ENCODE measurements at places on chromosomes 4 and X.

DNA sequence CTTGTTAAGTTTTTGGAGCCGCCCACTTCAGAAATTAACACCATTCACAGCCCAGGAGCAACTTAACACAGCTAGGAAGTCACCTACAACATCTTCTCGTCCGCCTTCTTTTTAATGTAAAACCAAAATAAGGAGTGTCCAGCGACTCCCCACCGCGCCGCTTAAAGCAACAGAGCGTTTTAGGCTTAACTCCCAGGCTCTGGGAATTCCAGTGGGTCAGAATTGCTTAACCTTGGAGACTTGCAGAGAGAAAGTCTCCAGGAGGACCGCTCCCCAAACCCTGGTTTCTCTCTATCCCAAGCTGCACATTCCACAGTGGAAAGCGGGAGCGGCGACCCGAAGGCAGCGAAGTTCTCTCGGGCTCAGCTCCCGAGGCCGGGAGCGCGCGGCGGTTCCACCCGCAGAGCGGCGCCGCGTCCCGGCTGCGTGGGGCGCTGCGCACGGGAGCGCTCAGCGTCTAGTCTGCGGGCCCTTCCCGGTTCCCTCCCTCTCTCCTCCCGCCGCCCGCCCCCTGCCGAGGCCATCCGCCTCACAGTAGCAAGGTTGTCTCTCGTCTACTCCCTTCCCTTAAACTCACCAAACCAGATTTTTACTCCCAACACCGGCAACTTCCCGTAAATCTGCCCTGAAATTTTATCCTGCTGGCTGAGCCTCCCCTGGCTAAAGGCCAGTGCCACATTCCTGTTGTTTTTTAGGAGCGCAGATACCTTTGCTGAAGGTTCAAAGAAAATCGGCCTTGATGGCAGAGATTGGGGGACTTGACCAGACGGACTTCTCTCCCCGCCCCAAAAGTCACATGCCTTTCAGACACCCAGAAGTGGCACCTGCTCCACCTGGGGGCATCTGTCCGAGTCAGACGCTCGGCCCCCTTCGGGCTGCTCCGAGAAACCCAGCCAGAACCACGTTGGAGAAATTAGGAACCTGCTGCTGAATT is at the start of gene RBM47:
Gene RBM47, minus strand, starts transcription at position 464 of the 934 bp plus-strand sequence. CDS start 190,971 bp downstream, outside the sequence.
- DNase-seq: peak; percentile 31

- no peak for DNase-seq
Observed at GRCh38 chrX:110222497-110223257, 95.2 kb downstream of the AMMECR1 start.

DNA sequence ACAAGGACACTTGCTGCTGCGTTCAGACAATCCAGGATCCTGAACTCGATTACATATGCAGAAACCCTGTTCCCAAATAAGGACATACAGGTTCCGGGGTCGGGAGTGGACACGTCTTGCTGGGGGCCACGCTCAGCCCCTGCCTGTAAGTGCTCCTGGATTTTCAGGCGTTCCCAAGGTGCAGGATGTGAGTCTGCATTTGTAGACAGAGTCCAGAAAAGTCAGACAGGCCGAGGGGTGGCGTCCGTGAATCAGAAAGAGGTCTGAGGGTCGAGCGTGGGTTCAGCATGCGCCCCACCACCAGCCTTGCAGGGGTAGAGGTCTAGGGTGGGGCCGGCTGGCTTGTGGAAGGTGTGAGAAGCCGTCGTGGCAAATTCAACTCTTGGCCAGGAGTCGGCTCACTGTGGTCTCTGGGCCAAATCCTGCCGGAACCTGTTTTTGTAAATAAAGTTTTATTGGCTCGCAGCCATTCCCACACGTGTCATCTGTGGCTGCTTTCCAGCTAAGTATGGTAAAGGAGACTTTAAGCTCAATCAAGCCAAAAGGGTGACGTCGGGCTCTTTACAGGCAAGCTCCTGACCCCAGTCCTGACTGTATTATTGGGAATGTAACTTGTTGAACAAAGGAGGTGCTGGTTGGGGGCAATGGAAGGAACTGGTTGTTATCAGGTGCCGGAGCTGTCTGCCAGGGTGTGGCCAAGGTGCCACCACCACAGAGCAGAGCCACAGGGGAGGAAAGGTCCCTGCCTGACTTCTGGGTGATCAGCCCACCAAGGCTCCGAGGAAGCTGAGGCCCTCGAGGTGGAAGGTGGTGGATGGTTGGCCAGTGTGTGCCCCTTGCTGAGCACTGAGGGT is 7.4 kb downstream of the DOK7 start:
- DNase-seq: no peak

- no peak for DNase-seq
Observed at GRCh38 chr4:152115118-152115517, 354.3 kb upstream of the GATB start.

DNA sequence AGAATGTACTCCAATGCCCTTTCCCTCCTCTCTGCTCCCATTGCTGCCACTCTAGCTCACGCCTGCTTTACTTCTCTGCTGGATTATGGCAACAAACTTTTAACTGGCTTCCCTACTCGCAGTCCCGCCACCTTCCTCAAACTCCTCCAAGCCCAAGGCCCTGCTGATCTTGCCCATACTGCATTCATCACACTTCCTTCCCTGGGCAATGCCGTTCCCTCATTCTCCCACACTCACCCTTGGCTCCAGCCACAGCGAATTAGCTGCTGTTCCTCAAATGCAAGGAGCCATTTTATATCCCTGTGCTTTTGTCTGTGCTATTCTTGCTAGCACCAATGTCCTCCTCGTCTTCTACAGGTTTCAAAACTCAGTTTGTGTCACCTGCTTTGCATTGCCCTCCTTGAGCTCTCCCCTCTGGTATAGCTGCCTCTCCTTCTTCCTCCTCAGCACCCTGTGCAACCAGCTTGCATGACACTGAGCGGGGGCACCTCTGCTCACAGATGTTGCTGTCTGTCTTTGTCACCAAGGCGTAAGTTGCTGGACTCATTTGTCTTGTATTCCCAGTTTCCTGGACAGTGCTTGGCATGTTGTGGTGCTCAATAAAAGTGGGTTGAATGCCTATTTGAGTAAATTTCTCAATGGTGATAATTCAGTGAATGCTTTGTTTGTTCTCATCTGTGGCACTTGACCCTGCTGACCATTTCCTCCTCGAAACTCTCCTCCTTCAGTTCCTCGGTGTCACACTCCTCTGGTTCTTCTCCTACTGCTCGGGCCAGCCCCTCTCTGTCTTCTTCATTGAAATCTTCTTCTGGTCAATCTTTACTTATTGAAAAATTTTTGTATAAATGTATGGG is 22.4 kb upstream of the MGST2 start:
- DNase-seq: no peak

GRCh38 chr4:89071311-89071710 is 14.3 kb upstream of the FAM13A start:
- DNase-seq: no peak

GRCh38 chrX:78712336-78712735 is 35.2 kb upstream of the LPAR4 start:
- DNase-seq: no peak

DNA sequence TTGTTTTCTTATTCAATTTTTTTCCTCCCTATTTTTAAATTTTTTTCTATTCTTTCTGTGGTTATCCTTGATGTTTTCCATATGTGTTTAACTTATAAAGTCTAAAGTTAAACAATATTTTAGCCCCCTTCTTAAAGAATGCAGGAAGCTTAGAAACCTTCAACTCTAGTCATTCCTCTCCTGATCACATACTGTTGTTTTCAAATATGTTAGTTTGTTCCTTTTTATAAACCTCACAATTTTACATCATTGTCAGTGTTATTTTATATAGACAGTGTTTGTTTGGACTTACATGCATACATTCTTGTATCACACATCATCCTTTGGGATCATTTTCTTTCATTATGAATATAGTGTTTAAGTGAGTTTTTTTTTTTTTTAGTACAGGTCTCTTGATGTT is 31.6 kb downstream of the KANTR start:
- no peak for DNase-seq

- DNase-seq: no peak
Observed at GRCh38 chr4:180532691-180533090, 1710.5 kb upstream of the TENM3 start.

DNA sequence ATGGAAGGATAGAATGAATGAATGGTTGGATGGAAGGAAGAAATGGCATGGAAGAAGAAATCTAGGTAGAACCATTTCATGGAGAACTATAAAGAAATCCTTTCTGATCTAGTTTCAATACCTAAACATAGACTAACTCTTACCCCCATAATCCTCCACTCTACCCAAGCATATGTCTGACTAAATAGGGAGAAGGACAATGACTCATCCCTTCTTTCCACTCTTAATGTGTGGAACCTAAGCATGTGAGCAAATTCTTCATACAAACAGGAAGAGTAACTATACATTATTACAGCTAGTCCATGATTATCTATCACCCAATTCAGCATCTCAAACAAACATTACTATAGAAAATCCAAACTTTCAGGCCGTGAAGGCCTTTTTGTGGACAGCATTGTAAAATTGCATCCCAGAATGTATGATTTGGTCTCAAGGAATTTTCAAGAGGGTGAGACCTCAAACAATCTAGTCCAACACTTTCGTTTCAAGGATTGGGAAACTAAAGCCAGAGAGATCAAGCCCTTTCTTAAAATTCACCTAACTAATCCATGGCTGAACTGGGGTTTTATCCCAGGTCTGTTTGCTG is 11.2 kb downstream of the C1QTNF7 start:
- DNase-seq: no peak

DNA sequence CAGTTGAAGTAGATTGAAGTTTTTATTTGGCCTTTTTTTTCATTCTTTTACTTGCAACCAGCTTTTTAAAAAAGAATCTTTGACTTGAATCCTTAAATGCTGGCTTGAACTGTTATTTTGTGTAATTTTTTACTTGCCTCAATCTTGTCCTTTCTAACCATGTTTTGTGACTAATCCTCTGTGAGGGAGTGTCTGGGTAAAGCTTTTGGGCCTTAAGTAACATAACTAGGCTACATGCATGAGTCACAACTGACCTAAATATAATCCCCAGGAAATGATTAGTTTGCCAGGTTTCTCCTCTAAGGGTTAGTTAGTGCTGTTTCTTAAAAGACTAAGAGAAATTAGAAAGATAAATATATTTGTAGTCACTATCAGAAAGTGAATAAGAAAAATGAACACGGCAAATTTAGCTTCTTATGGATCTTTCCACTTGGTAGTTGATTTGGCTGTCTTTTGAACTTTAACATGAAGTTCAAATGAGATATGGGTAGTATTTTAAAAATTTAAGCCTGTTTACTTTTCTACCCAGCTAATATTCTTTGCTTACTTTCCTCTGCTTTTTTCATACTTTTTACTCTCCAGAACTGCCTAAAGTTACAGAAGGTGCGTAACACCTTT is 13.0 kb downstream of the EXOC1 start:
- no peak for DNase-seq

GRCh38 chrX:80602036-80602860 is 182.0 kb downstream of the TENT5D start:
- no peak for DNase-seq

GRCh38 chrX:40947276-40947675 is 138.0 kb upstream of the USP9X start:
- DNase-seq: no peak

- no peak for DNase-seq
Observed at GRCh38 chrX:30880058-30880457, 9.0 kb downstream of the TAB3 start.

DNA sequence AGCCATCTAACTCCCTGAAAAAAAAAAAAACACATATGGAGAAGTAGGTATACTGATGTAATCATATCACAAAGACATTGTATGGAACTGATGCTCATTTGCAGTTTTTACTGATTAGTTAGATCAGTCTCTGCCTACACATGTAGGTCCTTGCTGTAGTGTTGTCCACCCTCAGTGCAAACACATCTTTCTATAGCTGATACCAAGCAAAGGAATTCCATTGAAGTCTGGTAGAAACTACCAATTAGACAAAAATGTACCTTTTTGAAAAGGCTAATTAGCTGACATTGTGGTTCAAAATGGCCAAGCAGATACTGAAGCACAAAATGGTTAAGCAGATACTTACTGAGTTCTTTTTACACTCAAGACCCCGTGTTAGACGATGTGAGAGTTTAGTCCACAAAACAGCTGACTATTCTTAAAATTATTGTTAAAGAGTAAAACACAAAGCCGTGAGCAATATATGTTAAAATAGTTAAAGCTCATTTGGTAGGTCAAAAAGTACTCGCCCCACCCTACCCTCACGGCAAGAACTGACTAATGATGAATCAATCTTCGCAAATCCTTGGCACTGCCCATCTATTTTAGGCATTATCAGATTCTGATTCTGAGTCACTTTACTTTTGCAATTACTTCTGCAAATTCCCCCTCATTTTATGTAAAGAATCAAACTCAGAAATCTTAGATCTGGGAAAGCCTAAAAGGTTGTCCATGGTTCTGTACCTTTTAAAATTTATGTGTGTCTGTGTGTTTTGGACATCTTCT is 40.4 kb downstream of the COL4A6 start:
- DNase-seq: no peak

GRCh38 chrX:147736045-147736444 is 175.7 kb upstream of the FMR1 start:
- no peak for DNase-seq

GRCh38 chr4:77800483-77801259 is 18.5 kb downstream of the CNOT6L start:
- DNase-seq: no peak

GRCh38 chrX:95974096-95974470 is 710.6 kb upstream of the DIAPH2 start:
- DNase-seq: no peak

- DNase-seq: no peak
Observed at GRCh38 chrX:77398330-77398954, 48.7 kb upstream of the FGF16 start.

GRCh38 chr4:102324730-102325129 is 20.6 kb downstream of the SLC39A8 start:
- no peak for DNase-seq

DNA sequence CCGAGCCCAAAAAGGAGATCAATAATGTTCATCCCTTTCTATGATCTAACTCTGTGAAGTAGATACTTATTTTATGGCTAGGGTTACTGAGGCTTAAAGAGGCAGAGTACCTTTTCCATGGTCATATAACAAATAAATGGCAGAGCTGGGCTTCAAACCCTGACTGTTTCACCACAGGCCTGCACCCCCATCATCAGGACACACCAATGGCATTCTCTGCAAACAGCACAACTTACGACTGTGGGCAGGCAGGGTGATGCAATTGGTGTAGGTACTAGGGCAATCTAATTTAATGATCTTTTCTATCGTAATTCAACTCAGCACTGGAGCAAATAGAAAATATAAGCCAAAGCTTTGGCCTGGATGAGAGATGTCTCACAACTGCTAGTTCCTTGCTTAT is 118.8 kb upstream of the CBR4 start:
- no peak for DNase-seq

GRCh38 chr4:67124716-67125115 is 420.6 kb downstream of the CENPC start:
- no peak for DNase-seq

- DNase-seq: no peak
Observed at GRCh38 chr4:47856713-47857112, 18.8 kb upstream of the CORIN start.

- DNase-seq: no peak
Observed at GRCh38 chr4:7852568-7853185, 87.0 kb downstream of the AFAP1 start.

GRCh38 chrX:74923942-74924448 is 1.3 kb downstream of the NEXMIF start:
- DNase-seq: no peak
